ENCODE measurements at places on chromosomes 2 and 18.

DNA sequence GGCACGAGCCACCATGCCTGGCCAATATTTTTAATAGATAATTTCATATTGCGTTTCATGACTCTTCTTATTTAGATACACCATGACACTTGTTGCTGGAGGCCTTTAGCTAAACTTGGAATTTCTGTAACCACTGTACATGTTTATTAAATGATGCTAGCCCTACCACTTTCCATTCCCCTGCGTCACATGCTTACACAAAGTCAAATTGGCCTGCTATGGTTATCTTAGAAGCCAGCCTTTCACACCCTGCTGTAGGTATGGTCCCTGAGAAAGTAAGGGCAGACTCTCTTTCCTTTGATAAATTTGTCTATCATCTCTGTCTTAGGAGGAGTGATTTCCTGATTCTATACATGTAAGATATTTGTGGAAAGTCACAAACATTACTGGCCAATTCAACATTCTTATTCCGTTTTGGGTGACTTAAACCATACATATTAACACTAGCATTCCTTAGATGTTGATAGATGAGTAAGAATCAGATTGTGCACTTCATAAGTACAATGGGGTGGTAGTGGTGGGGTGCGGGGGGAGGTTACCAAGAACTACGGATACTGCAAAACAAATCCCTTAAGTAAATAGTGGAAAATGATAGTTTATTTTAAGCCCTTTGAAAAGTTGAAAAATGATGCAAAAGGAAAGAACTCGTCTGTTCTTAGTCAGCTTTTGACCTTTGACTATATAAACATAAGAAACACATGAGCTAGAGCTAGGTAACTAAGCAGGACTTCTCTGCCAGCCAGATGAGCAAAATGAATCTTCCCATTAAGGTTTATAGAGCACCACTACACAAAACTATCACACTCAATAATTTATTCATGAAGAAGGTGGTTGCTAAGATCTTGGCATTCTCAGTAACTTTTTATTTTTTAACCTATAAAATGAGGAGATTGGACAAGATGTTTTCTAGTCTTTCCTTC, 7.9 kb upstream of the NDUFV2 start:
- no peak for DNase-seq

- DNase-seq: no peak
These were observed 55.0 kb upstream of the ITGA6 start for GRCh38 chr2:172372436-172372835.

- DNase-seq: no peak
These were observed 253.6 kb downstream of the PRKCE start for GRCh38 chr2:45904946-45905631.

GRCh38 chr2:237558961-237559641, 7.3 kb upstream of the PRLH start:
- peak; percentile 76 for DNase-seq

- DNase-seq: no peak
These were observed 46.6 kb downstream of the PRKRA start for GRCh38 chr2:178404368-178404767.

DNA sequence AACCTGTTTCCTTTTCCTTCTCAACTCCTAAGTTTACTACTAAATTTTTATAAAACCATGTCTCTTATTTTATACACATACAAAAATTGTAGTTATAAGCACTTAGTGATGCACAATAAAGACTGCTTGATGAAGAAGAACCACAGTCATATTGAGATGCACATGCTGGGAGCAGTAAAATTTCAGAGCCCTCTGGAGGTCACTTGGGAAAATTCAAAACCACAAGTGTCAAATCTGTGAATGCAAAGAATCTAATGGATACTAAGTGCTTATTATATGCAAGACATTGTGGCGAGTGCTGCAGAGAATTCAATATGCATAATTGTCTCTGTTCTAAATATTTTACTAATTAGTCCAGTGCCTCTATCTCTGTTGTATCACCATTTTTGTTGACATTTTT, 180.5 kb downstream of the VWC2L start:
- no peak for DNase-seq

DNA sequence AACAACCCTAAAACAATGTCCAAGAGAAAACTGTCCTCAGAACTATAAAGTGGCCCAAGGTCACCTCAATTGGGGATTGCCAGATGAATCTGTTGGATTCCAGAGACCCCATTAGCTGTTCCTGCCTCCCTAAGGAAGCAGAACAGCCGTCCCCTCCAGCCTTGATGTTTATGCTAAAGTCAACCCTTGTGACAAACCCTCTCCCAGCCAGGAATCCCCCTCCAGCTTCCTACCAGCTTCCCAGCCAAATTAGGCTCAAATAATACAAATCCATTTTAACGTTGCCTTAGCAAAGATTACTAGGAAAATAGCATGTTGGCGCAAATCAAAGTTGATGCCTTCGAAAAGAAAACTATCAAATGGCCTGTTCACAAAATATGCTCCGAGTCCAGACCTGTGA, 105.7 kb upstream of the DAPL1 start:
- no peak for DNase-seq

DNA sequence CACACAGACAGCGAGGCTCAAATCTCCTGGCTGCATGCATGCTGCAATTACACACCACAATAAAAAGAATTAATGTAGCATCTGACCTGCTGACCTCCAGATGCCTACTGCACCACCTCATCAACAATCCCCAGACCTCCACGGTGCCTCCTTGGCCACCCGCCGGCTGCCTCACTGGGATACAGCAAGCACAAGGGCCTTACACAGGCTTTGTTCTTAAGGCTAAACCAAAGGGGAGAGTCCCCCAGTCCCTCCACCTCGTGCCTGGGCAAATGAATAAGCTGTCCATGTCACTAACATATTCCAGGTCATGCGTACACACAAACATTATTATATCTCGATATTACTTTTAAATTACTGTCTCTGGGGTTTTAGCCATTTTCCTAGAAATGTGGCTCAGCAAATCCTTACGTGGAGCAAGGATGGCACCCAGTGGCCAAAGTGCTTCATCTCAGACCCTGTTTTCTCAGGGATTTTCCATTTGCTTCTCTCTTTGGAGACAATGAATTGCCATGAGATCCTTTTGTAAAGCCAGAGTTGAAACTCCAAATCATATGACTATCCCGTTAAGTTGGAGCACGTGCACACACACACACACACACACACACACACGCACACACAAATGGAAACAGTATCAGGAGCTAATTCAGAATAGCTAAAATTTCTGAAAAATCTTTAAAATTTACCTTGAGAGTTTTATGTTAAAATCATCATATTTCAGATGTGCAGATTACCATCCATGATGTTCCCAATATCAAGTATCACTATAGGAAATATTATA, 313.8 kb downstream of the PDE11A start:
- no peak for DNase-seq

GRCh38 chr18:67131498-67131897, 385.0 kb downstream of the DSEL start:
- no peak for DNase-seq

GRCh38 chr2:25402477-25402876, 60.8 kb upstream of the DNMT3A start:
- no peak for DNase-seq
